ENCODE measurements at places on chromosomes 5 and 9.

- DNase-seq = no peak
Measured at GRCh38 chr9:35357116-35357515, 132.8 kb upstream of the RUSC2 start.

GRCh38 chr5:126641387-126641786 is 40.6 kb downstream of the PHAX start:
- DNase-seq = no peak

DNA sequence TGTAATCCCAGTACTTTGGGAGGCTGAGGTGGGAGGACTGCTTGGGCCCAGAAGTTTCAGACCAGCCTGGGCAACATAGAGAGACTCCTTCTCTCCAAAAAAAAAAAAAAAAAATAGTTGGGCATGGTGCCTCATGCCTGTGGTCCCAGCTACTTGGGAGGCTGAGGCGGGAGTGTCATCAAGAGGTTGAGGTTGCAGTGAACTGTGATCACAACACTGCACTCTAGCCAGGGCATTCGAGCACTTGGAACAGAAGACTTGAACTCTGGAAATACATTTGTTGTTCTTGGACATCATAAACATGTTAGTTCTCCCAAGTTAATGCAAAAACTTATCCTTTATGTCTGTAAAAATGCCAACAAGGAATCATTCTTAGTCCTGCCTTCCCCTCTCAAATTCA is 29.6 kb downstream of the EHMT1 start:
- no peak for DNase-seq

DNA sequence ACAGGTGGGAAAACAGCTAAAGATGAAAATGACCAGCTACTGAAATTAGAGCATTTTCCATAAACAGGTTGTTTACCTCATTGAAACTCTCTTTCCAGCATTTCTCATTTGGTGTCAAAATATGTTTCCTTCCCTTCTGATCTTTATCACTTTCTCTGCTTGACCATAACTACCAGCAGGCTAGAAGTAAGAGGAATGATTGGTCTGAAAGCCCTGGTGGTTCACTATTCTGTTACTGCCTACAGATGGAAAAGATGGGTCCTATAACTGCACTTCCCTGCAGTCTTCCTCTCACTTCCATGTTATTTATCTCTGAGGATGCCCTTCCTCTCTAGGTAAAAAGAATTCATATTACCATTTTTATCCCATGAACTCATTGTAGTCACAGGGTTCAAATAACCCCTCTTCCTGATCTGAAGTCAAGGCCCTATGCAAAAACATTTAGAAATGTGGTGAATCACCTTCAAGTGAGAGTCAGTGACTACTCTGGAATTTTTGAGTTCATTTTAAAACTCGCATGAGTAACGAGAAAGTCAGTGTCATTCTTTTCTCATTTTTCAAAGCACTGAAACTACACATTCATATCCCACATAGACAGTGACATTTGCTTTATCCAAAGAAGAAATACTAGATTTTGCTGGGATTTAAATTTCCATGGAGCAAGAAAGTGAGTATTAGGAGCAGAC is 51.7 kb downstream of the ZNF474 start:
- DNase-seq = no peak

- DNase-seq = no peak
Measured at GRCh38 chr9:69023650-69024049, 9.7 kb upstream of the PRKACG start.

All from heart right ventricle (tissue), 16 donors.